Bronchus fibroblast of lung (primary cell): ENCODE measurements at places on chromosomes 5 and 9. TPM values are rescaled to one million over a fixed set of nuclear protein-coding genes. Genes with fewer than 3 reads are reported as not detected.

PTGES2 gene
- 63.5 and 70.3 TPM in 2 replicates for total RNA-seq

ARL15 gene
- 8.0 and 14.3 TPM in 2 replicates for total RNA-seq

ROPN1L gene
- 0.45 and 1.3 TPM in 2 replicates for total RNA-seq

MEIKIN gene
- total RNA-seq, result not detected in 2 replicates

FGF1 gene
- total RNA-seq, result 2.0 and 2.2 TPM in 2 replicates

SEMA5A gene
- 6.4 and 6.7 TPM in 2 replicates for total RNA-seq

PCDHGA6 gene
- total RNA-seq, result 0.67 and 1.0 TPM in 2 replicates

SGCD gene
- 1.0 and 1.3 TPM in 2 replicates for total RNA-seq

EXOSC2 gene
- 37.6 and 52.8 TPM in 2 replicates for total RNA-seq

PPIC gene
- total RNA-seq, result 16.8 and 22.5 TPM in 2 replicates

OR13D1 gene
- total RNA-seq, result not detected in 2 replicates

OGN gene
- 0.15 and 0.17 TPM in 2 replicates for total RNA-seq

SLC6A19 gene
- not detected in 2 replicates for total RNA-seq

SPATA31C1 gene
- total RNA-seq, result not detected in 2 replicates

NR2F1-AS1 gene
- 8.4 and 10.3 TPM in 2 replicates for total RNA-seq

IL33 gene
- 0.15 and 0.17 TPM in 2 replicates for total RNA-seq

SHC3 gene
- total RNA-seq, result 3.9 and 6.9 TPM in 2 replicates

PCDHGB2 gene
- 0.50 and 0.59 TPM in 2 replicates for total RNA-seq

GRIN1 gene
- not detected in 2 replicates for total RNA-seq

ITGA1 gene
- total RNA-seq, result 7.9 and 12.9 TPM in 2 replicates

ADRA1B gene
- total RNA-seq, result 1.0 and 2.4 TPM in 2 replicates

CYSTM1 gene
- total RNA-seq, result 12.3 and 18.7 TPM in 2 replicates

IQGAP2 gene
- 0.17 and 0.30 TPM in 2 replicates for total RNA-seq

OR1K1 gene
- not detected in 2 replicates for total RNA-seq

MAP1B gene
- 130 and 167 TPM in 2 replicates for total RNA-seq

AQP3 gene
- total RNA-seq, result 2.4 and 3.5 TPM in 2 replicates

CAVIN4 gene
- total RNA-seq, result 0.15 and 0.17 TPM in 2 replicates

ITGA2 gene
- total RNA-seq, result 4.8 and 5.5 TPM in 2 replicates

AHRR gene
- 8.6 and 10.6 TPM in 2 replicates for total RNA-seq
